Central memory CD4-positive, alpha-beta T cell (primary cell): ENCODE measurements at places on chromosomes 3 and 15.

DNA sequence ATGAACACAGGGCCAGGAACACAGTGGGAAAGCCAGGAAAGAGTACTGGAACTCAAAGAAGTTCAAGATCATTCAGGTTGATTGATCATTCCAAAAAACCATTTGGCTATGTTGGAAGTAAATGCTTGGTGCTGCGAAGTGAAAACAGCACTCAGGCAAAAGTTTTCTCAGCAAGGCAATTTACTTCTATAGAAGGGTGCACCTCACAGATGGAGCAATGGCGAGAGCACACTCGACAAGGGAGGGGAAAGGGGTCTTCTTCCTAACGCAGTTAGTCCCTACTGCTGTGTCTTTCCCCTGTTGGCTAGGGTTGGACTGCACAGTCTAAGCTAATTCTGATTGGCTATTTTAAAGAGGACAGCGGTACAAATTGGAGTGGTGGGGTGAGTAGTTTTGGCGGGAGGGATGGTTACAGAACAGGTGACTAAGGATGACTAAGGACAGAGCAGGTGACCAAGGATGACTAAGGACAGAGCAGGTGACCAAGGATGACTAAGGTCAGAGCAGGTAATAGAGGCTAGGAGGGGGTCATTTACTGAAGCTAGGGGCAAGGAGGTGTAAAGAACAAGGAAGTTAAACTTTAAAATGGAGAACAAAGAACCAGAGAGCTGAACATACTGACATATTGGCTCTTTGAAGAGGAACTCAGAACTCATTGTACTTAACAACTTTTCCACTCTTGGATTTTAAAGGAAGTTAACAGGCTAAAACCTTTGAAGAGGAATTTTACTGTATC is 43.3 kb downstream of the HOMER2 start:
- DNase-seq = no peak

DNA sequence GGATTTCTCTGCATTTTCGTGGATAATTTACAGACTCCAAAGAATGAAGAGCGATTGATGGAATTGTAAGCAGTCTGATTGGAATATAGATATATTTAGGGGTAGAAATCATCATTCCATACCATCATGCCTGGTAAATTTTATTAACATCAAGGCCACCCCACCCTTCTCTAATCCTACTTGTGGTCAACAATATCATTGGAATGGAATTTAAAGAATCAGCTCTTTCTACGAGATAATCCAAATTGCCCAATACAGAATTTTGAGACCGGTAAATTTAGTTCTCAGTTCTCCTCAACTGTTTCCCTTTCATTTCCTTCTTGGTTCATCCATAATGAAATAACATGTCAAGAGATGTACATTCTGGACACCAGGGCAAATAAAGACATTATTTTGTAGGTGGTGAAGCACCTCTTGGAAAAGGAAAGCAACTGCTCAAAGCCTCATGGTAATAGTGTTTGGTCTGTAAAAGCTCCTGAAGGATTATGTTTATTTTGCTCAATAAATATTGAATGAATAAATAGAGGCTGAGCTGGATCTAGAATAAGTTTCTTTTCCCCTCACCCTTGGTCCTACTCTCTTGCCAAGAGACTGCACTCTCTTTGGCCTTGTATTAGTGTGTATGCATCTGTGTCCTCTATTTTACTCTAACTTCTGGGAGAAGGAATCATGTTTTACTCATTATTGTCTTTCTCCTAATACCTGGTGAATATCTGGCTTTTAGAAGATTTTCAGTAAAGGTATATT is 133.7 kb upstream of the BCL6 start:
- DNase-seq = no peak

DNA sequence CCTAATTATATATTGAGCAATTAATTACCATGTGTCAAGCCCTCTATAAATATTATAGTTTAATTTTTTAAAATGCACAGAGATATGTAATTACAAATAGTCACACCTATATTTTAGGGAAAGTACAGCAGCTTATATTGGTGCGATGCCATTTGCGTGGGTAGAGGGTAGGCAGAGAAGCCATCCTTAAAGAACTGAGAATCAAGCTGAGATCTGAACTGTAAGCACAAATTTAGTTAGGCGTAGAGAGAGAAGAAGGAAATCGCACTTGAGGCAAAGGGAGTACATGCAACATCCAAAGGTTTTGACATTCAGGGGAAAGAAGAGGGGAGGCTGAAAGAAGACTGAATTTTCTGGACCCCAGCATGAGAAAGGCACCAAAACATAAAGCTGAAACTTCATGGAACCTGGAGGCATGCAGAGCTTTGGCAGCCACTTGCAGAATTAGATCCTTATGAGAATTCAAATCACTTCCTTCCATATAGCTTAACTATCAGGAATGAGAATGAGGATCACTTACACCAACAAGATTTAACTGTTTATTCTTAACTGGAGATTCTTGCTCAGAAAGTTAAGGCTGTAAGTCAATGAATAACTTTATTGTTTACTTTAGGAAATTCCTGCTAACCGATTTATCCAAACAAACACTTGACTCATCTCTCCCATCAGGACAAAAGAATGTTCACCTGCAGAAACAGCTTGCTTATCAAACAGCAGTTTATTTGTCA is 114.3 kb downstream of the TGFBR2 start:
- DNase-seq = no peak

DNA sequence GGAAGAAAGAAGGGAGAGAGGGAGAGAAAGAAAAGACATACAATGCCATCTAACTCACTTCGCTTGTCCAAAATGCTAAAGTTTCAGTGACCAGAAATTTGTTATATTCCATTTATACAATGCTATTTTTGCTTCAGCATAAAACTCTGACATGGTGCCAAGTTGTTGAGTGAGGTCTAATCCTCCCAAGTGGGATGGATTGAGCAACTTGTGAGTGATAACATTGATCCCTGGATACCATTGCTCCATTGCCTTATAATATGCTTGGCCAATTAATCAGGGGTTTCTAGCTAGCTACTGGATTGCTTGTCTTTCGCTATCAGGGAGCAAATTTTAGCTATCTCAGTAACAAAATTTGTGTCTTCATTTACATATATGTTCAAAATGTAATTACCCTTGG is 615.6 kb upstream of the DPPA4 start:
- DNase-seq = no peak

GRCh38 chr3:100838157-100838556 is 128.9 kb downstream of the TFG start:
- no peak for DNase-seq

DNA sequence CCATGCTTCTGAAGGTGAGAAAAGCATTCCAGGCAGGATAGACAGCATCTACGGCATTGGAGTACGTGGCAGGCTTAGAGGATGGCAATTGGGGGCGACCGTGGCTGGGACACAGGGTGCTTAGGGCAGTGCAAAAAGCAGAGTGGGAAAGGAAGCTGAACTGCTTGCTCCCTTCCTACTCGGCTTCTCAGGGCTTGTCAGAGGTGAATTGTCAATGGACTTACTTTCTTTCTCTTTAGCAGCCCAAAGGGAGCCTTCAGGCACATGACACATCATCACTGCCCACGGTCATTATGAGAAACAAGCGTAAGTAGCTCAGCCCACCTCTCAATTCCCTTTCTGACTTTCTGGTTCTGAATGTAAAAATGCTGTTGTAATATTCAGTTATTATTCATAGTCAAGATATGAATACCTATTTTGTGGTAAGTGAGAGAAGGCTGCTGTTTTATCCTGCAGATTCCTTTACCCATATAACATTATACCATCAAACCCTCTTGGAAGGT is 84.3 kb downstream of the KLHL25 start:
- no peak for DNase-seq

DNA sequence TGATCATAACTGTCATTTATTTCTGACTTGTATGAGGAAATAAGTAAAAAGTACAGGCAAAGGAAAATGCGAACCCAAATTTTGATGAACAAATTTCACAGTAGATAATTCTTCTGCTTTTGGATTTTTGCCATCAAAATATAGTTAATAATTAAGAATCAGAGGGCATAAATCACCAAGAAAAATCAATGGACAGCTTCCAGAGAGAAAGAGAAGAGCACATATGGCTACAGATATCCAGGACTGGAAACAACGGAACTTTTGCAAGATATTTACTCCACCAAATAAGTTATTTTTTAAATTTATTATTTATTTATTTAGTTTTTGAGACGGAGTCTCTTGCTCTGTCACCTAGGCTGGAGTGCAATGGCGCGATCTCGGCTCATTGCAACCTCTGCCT is 35.1 kb upstream of the NANOGP8 start:
- no peak for DNase-seq

- no peak for DNase-seq
These were observed 57.5 kb downstream of the LPP start for GRCh38 chr3:188211476-188211875.

GRCh38 chr3:39819899-39820298 is 10.5 kb downstream of the MYRIP start:
- DNase-seq = no peak

GRCh38 chr15:73081321-73081958 is 29.2 kb downstream of the NEO1 start:
- DNase-seq = peak; percentile 31

DNA sequence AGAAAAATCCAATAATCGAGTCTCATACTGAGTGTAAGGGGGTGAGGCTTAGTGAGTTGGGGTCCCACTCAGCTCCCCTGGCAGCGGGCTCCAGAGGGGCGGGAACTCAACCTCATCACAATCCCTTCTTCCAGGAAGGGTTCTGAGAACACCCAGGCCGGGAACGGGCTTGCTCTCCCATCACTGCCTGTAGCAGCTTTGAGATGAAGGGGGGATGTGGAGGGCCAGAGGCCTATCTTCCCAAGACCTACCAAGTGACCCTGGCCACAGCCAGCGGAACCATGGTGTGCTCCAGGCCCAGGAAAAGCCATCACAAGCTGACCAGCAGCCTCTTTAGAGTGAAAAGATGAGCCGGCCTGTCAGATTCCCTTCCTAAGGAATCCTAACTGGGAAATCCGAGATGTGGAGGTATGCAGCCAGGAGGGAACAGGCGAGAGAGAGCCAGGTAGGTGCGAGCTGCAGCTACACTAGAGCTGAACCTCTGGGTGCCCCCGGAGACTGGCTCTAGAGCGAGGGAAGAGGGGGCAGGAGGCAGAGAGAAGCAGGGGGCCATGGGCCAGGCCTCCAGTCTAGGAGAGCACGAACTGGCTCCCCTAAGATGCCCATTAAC is 18.5 kb downstream of the GRAMD2A start:
- DNase-seq = no peak

GRCh38 chr3:81861593-81861992 is 100.1 kb upstream of the GBE1 start:
- DNase-seq = no peak

- DNase-seq = no peak
These were observed 12.4 kb downstream of the USP4 start for GRCh38 chr3:49327485-49327884.

GRCh38 chr3:9222049-9222448 is 27.4 kb downstream of the SRGAP3 start:
- no peak for DNase-seq

- DNase-seq = no peak
These were observed 19.4 kb downstream of the RBP1 start for GRCh38 chr3:139519998-139520737.

DNA sequence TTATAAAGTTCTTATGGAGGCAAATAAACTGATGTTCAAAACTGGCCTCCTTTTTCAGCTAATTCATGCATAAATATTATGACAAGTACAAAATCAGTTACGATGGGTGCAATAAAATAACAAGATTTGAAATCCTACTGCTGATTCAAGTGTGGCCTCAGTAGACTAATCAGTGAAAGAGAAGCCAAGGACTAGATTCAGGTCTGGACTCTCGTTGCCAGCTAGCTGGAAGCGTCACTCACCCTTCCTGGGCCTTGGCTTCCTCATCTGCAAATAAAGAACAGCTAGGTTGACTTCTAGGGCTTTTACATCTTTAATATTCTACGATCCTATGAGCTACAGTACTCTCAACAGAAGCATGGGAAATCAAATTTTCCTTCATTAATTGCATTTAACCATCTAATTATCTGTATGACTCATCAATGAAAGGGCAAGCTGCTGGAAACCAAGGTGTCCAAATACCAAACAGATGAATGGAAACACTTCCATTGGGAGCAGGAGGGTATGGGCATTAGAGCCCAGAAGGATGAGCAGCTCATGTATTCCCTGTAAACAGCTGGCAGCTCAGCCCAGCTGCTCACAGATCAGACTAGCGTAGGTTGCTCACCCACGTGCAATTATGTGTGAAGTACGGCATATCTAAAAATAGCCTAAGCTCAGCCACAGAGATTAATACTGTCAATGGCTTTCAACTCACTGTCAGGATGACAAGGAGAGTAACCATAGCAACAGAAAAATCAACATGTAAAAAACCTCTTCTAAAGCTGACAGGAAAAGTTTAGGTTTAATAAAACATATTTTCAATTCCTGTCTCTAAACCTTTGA is 294.8 kb downstream of the PLCL2 start:
- peak; percentile 43 for DNase-seq

- DNase-seq = no peak
These were observed 37.6 kb downstream of the TMCC1 start for GRCh38 chr3:129855832-129856419.

DNA sequence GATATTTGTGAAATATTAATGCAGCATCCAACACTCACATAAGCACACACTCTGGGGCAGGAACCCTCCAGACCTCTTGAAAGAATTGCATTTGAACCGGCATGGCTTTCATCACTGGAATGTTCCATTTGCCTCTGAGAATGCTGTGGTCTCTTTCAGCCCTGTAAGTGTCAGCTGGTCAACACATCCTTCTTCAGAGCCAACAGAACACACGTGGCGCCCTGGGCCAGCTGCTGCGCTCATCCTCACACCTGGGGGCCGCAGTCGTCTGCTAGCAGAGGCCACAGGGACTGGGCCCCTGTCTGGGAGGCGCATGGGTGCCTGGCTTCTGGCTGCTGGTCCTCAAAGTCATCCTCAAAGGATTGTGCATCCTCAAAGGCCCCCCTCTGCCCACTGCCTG is 71.4 kb upstream of the HERC1 start:
- DNase-seq = no peak
